ENCODE measurements at places on chromosomes 6 and 20. TPM values are rescaled to one million over a fixed set of nuclear protein-coding genes. Genes with fewer than 3 reads are reported as not detected.

GRCh38 chr6:110980227-110980626 lies 1.6 kb upstream of the RPF2 start:
- H3K4me1 ChIP-seq, result peaks cover 4% of the 10 kb centered on the region
- H3K4me3 ChIP-seq, result no peak overlapping the region
- peaks cover 7% of the 10 kb centered on the region for H3K36me3 ChIP-seq
- H3K27ac ChIP-seq, result no peak overlapping the region

YIPF3 gene
- 81.8 TPM for total RNA-seq

SLC22A7 gene
- total RNA-seq, result not detected

- no peak overlapping the region for H3K27ac ChIP-seq
- H3K36me3 ChIP-seq, result no peaks in the 10 kb centered on the region
- H3K4me3 ChIP-seq, result no peak overlapping the region
- no peak for DNase-seq
Observed at GRCh38 chr6:46733341-46733801, 1.8 kb downstream of the PLA2G7 start.

GRCh38 chr20:9068233-9068801 lies 570 bp upstream of the PLCB4 start:
- H3K4me1 ChIP-seq, result no peaks in the 10 kb centered on the region
- H3K27me3 ChIP-seq, result peaks cover 9% of the 10 kb centered on the region
- peak overlapping the region; percentile 51 for H3K4me3 ChIP-seq

DNA sequence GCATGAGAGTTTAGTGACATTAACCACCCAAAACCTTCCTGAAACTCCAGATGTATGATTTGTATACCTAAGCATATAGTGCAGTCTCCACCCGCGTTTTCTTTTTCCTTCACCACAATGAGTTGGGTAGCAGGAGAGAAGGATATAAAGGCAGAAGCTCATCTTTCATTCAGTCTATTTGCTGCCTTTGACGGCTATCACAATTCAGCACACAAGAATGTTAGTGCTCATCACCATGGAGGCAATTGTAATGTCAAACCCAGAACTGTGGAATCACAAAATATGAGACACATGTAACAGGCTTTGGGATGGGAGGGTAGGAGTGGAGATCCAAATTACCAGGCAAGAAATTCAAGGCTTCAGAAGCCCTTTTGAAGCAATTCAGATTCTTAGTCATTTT lies 17.6 kb downstream of the ZHX3 start:
- no peaks in the 10 kb centered on the region for H3K27me3 ChIP-seq
- H3K36me3 ChIP-seq, result no peaks in the 10 kb centered on the region
- no peaks in the 10 kb centered on the region for H3K4me1 ChIP-seq
- no peak overlapping the region for H3K27ac ChIP-seq
- H3K4me3 ChIP-seq, result no peak overlapping the region
- DNase-seq, result no peak

TRIM15 gene
- total RNA-seq, result 0.13 TPM

- DNase-seq, result no peak
- H3K4me1 ChIP-seq, result peaks cover 21% of the 10 kb centered on the region
- no peak overlapping the region for H3K4me3 ChIP-seq
- H3K36me3 ChIP-seq, result no peaks in the 10 kb centered on the region
- no peak overlapping the region for H3K27ac ChIP-seq
- H3K27me3 ChIP-seq, result no peaks in the 10 kb centered on the region
Observed at GRCh38 chr6:136763716-136764516, 28.4 kb downstream of the MAP3K5 start.

- no peaks in the 10 kb centered on the region for H3K27me3 ChIP-seq
- no peaks in the 10 kb centered on the region for H3K4me1 ChIP-seq
- no peaks in the 10 kb centered on the region for H3K36me3 ChIP-seq
- no peak overlapping the region for H3K27ac ChIP-seq
Observed at GRCh38 chr6:75800708-75801505, 51.9 kb downstream of the MYO6 start.

NKX2-2 gene
- total RNA-seq, result not detected

DNA sequence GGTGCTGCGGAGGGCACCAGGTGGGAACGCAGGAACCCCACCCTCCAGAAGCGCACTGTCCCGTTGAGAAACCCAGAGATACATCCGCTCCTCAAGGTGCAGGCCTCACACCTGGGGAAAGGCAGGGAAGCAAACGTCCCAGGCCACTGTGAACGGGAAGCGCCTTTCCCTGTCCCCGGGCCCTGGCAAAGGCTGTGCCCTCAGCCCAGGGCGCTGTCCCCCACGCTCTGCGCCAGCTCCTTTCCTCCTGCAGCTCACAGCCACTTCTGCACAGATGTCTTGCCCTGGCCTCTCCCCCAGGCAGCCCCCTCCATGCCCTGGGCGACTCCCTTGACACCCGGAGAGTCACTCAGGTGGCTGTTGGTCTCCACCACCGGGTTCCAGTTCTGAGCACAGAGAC lies 203.8 kb downstream of the TAF4 start:
- no peak overlapping the region for H3K4me3 ChIP-seq
- no peaks in the 10 kb centered on the region for H3K36me3 ChIP-seq
- H3K4me1 ChIP-seq, result no peaks in the 10 kb centered on the region
- no peak overlapping the region for H3K27ac ChIP-seq

DNA sequence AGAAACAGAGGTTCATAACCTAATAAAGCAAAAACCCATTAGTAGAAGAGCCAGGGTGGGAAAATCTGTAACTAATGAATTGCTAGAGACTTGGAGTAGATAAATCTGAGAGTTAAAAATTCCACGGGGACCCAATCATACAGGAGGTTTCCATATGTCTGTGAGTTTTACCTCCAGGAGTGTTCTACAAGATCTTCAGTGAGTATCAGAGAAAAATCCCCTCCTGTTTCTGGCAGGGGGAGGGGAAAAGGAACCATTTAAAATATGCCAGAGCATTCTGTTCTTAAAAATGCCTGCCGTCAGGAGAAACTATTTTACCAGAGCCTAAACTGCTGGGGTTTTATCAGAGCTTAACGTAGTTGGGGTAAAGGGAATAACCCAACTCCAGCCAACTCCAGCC lies 54.0 kb upstream of the PLN start:
- no peaks in the 10 kb centered on the region for H3K27me3 ChIP-seq
- no peak overlapping the region for H3K27ac ChIP-seq
- no peaks in the 10 kb centered on the region for H3K36me3 ChIP-seq
- no peak overlapping the region for H3K4me3 ChIP-seq
- no peaks in the 10 kb centered on the region for H3K4me1 ChIP-seq
- no peak for DNase-seq

- no peak overlapping the region for H3K27ac ChIP-seq
- DNase-seq, result no peak
- H3K4me1 ChIP-seq, result peaks cover 1% of the 10 kb centered on the region
- no peaks in the 10 kb centered on the region for H3K27me3 ChIP-seq
- no peaks in the 10 kb centered on the region for H3K36me3 ChIP-seq
- no peak overlapping the region for H3K4me3 ChIP-seq
Observed at GRCh38 chr20:44217342-44218092, 6.9 kb upstream of the OSER1 start.

- no peaks in the 10 kb centered on the region for H3K36me3 ChIP-seq
- H3K4me1 ChIP-seq, result peaks cover 3% of the 10 kb centered on the region
- H3K27ac ChIP-seq, result no peak overlapping the region
- H3K27me3 ChIP-seq, result no peaks in the 10 kb centered on the region
- peak overlapping the region; percentile 31 for H3K4me3 ChIP-seq
Observed at GRCh38 chr6:141326426-141326825, 806.3 kb upstream of the GJE1 start.

DNA sequence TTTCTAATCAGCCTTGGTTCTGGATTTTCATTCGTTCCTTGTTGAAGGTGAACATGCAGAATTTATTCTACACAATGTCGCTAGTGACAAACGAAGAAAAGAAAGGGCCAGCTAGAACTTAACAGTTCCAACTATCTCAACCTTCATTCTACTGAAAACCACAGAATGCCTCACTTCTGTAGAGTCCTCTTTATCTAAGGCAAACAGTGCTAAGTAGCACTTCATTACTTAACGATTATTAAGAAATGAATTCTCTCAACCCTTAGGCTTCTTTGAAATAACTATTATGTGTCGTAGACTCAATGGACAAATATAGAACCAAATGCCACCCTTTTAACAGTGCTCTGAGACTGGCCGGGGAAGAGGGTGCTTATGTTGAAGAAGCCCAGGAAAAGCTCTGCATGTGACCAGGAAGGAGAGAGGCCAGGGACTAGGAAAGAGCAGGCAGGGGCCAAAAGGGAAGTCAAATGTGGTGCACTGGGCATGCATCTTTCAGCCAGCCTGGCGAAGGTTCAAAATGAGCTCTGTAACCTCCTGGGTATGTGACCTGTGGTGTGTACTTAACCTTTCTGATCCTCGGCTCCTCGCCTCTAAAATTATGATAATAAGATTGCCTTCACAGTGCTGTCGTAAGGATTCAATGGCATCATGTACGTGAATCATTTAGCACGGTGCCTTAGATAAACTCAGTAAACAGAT lies 55.4 kb upstream of the BMP2 start:
- DNase-seq, result no peak
- H3K27me3 ChIP-seq, result no peaks in the 10 kb centered on the region
- H3K36me3 ChIP-seq, result no peaks in the 10 kb centered on the region
- H3K4me3 ChIP-seq, result no peak overlapping the region

HAO1 gene
- total RNA-seq, result 0.13 TPM

PPARD gene
- 14.4 TPM for total RNA-seq

LHFPL5 gene
- not detected for total RNA-seq

- no peak overlapping the region for H3K27ac ChIP-seq
- H3K27me3 ChIP-seq, result no peaks in the 10 kb centered on the region
- H3K4me3 ChIP-seq, result no peak overlapping the region
- DNase-seq, result no peak
Observed at GRCh38 chr6:154805288-154805911, 72.2 kb downstream of the SCAF8 start.

DNA sequence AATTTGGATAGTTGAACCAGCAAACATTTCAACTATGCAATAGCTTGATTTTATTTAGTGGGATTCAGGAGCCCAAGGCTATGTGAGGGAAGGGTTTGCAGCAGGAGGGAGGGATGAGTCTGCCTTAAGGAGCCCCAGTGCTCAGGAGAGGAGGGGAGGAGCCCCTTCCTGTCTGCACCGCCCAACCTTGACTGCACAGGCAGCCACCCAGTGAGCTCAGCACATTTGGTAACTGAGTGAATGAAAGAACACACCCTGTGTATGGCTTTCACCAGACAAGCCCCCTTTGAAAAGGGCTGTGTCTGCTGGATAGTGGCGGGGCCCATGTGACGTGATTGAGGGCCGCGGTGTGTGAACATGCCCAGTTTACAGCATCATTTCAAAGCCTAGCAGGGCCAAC lies 17.0 kb downstream of the DACT2 start:
- H3K4me1 ChIP-seq, result no peaks in the 10 kb centered on the region
- no peaks in the 10 kb centered on the region for H3K36me3 ChIP-seq
- no peak overlapping the region for H3K4me3 ChIP-seq
- DNase-seq, result no peak
- H3K27ac ChIP-seq, result no peak overlapping the region

GRCh38 chr6:13304580-13305260 lies 23.6 kb downstream of the TBC1D7 start:
- no peak overlapping the region for H3K27ac ChIP-seq
- H3K36me3 ChIP-seq, result peaks cover 16% of the 10 kb centered on the region
- no peak overlapping the region for H3K4me3 ChIP-seq
- H3K4me1 ChIP-seq, result no peaks in the 10 kb centered on the region
- H3K27me3 ChIP-seq, result no peaks in the 10 kb centered on the region
- no peak for DNase-seq

GRCh38 chr6:126086560-126086959 lies 100.2 kb downstream of the TRMT11 start:
- H3K4me3 ChIP-seq, result no peak overlapping the region
- H3K36me3 ChIP-seq, result no peaks in the 10 kb centered on the region
- no peak overlapping the region for H3K27ac ChIP-seq
- no peak for DNase-seq
- H3K4me1 ChIP-seq, result no peaks in the 10 kb centered on the region

- H3K27me3 ChIP-seq, result no peaks in the 10 kb centered on the region
- H3K4me1 ChIP-seq, result peaks cover 9% of the 10 kb centered on the region
- no peak overlapping the region for H3K4me3 ChIP-seq
Observed at GRCh38 chr6:6781873-6782227, 193.3 kb downstream of the LY86 start.

- no peaks in the 10 kb centered on the region for H3K36me3 ChIP-seq
- no peak overlapping the region for H3K4me3 ChIP-seq
Observed at GRCh38 chr20:38133680-38134426, 31.2 kb downstream of the TGM2 start.

OR12D3 gene
- not detected for total RNA-seq

NUP43 gene
- 53.6 TPM for total RNA-seq

DNA sequence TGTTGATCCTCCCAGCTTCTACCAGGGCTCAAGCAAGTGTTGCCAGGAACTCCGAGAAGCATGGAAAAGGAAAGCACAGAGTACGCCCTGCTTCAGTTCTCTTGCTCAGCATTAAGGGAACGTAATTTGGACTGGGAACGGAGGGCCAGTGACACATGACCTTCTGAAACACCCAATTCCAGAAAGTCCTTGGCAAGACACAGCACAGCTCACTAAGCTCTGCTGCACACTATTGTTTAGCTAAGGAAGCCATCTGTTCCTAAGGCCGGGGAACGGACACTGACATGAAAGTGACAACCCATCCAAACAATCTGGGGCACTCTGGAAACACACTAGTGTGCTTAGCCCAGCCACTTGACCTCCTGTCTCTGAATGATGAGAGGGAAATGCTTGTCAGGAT lies 56.9 kb upstream of the NXT1 start:
- H3K4me3 ChIP-seq, result no peak overlapping the region
- H3K36me3 ChIP-seq, result no peaks in the 10 kb centered on the region
- no peaks in the 10 kb centered on the region for H3K27me3 ChIP-seq
- DNase-seq, result no peak

KCNG1 gene
- total RNA-seq, result 7.4 TPM

- H3K27me3 ChIP-seq, result no peaks in the 10 kb centered on the region
- no peak overlapping the region for H3K4me3 ChIP-seq
- no peaks in the 10 kb centered on the region for H3K4me1 ChIP-seq
- no peaks in the 10 kb centered on the region for H3K36me3 ChIP-seq
- DNase-seq, result no peak
- H3K27ac ChIP-seq, result no peak overlapping the region
Observed at GRCh38 chr6:134544737-134545136, 226.8 kb upstream of the SGK1 start.

DNA sequence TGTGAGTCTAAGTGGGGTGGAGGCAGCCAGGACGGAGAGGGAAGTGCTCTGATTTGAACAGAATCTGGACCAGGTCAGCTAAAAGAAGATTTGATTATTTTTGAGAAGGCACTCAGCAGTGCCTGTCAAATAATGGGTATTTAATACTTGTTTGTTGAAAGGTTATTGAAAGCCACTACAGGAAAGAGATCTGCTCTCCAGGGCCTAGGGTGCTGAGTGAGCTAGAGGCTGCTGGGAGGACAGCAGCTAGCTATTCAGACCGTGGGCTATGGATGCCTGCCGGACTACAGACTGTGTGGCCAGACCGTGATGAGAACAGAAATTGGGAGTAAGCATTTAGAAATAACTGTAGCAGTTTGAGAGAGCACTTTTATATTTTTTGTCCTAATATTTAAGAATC lies 8.8 kb downstream of the SLC35F1 start:
- DNase-seq, result no peak
- no peak overlapping the region for H3K4me3 ChIP-seq
- H3K27me3 ChIP-seq, result peaks cover 2% of the 10 kb centered on the region
- no peaks in the 10 kb centered on the region for H3K4me1 ChIP-seq
- H3K36me3 ChIP-seq, result no peaks in the 10 kb centered on the region
- no peak overlapping the region for H3K27ac ChIP-seq

All from Panc1 (cell line).